ENCODE measurements at places on chromosomes 2 and 18.
A peak's percentile ranks its signal among the peaks of the same experiment; 100 is the strongest.

DNA sequence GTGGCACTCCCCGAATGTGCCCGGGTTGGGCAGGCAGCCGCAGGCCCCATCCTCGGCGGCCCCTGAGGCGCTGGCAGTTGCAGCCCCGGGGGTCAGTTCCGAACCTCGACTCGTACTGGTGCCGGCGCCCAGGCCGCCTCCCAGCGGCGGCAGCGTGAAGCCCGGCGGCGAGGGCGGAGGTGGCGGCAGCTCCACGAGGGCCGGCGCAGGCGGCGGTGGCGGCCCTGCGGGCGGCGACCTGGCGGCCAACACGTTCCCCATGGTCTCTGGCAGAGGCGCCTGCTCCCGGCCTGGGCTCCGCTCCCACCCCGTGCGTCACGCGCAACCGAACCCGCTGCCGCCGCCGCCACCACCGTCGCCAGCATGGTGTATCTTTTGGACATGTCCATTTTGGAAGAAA is 196.3 kb downstream of the CCDC74A start:
- DNase-seq, result no peak

- DNase-seq, result no peak
Measured at GRCh38 chr2:65877331-65878010, 445.1 kb upstream of the SPRED2 start.

DNA sequence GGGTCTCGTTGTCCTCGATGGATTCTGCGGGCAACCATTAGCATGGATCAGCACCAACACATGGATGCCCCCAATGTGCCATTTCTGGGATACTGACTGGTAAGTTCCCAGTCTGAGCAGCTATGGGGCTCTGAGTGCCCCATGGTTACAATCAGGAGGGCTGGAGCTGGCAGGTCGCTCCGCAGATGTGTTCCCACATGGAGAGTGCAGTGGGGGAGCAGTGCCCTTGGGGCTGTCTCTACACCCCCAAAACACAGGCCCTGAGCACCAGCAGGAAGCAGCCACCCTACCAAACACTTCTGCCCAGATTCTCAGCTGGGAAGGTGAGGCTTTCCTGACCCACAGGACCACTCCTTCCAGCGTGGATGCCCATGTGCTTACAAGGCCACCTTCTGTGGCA is 8.0 kb downstream of the NGEF start:
- no peak for DNase-seq

DNA sequence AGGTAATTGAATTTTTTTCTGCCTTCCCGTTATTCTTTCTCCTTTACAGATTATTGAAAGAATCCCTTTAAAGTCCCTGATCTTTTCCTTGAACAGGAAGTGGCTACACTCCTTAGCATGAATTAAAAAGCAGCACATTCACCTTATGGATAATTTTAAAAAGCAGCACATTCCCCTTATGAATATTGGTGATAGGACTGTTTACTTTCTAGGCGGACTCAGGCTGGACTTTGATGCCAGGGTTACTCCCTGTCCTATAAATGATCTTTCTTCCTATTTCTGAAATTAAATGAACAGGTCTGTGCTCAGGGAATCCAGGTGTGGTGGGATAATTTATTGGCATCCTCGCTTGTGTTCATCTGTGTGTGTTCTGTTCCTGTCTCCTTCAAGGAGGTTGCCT is 226.0 kb downstream of the DCDC2C start:
- DNase-seq, result no peak

DNA sequence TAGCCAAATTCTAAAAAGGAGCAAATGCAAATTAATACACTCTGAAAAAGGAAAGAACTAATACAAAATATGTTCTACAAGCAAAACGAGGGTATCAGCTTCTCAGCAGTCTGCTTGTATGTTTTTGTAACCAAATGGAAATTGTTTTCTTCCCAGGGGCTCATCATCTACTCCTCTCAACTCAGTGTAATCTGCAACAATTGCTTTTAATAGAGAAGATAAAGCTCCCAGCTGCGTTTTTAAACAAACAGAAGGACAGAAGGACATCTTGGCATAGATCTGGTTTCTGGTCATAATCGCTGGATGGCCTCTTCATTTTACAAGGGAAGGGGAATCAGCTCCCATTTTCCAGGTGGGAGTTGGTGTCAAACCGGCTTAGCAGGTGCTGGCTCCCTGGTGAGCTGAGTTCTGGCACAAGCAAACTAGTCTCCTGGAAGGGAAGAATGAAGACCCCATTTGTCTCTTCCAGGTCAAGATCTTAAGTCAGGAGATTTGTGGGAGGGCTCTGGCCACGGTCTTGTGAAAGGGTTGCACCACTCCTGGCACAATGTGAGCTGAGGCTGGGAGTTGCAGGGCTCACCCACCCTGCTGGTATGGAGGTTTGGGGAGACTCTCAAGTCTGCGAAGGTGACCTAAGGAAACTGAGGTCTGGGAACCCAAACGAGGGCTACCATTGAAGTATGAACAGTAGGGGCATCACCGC is 41.6 kb downstream of the NPPC start:
- no peak for DNase-seq

GRCh38 chr2:46966576-46966975 is 51.0 kb upstream of the MCFD2 start:
- no peak for DNase-seq

DNA sequence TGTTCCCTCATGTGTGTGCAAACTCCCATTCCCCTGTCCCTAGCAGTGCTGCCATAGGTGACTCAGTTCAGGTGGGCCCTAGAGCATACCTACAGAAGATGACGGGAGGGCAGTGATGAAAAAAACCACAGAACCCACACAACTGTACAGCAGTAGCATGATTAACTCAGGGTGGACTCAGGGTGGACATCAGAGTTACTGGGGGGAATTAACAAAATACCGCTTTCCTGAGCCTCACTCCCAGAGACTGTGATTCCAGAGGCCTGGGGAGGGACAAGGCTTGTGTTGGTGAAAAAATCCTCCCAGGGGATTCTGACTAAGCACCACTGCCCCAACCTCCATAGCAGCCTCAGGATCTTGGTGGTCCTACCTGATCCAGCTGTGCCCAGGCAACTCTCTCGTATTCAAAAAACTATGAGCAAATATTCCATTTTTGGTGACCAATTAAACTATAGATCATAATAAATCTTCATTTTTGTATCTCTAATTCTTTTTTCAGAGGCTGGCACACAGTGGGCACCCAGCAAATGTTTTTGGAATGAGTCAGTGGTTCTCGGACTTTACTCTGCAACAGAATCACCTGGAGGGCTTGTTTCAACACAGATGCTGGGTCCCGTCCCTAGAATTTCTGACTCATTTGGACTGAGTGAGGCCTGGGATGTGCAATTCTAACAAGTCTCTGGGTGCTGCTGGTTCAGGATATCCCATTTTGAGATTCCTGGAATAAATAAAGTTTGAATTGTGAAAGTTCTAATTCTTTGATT is 84.1 kb upstream of the NABP1 start:
- DNase-seq, result no peak

DNA sequence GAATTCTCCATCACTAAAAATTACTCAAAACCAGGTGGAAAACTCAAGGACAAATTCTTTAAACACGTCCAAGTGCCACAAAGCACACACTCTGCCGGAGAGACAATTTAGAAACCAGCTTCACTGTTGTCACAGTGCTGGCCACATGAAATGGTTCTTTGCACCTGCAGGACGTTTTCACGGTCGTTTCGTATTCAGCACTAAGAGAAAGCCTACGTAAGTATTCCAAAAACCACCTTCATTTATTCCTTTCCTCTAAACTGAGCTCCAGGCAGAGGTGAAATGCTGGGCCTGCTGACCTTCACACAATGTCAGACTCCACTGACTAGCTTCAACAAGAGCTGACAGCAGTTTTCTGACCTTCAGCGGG is 680 bp downstream of the ATP5F1A start:
- DNase-seq, result no peak

GRCh38 chr2:218381916-218382366 is at the start of gene SLC11A1:
SLC11A1 (plus strand) TSS chr2:218382273; CDS start chr2:218382369, 96 bp downstream.
- peak; percentile 42 for DNase-seq

GRCh38 chr2:66696886-66697285 is 262.0 kb downstream of the MEIS1 start:
- DNase-seq, result no peak

GRCh38 chr2:54387059-54387991 is 68.8 kb upstream of the SPTBN1 start:
- DNase-seq, result no peak

DNA sequence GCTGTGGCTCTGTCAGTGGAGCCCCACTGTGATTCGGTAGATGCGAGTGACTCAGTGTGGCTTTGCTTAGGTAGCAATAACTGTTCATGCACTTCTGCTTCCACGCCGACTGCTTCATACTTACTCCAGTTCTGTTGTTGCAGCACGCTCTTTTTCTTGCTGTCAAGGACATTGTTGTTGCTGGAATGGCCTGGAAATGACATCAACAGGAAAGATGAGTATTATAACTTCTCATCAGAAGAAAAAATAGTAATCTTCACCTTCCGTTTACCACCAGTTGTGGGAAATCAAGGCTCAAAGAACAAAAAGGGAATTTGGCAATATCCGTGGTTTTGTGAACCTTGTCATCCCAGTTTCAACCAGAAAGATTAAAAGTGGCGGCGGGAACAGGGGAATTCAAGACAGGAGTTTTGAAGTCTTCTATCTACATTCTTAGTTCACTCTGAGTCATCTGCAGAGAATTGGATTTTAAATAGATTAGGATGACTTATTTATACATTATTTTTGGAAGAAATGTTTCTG is 8.3 kb downstream of the TM4SF20 start:
- no peak for DNase-seq

DNA sequence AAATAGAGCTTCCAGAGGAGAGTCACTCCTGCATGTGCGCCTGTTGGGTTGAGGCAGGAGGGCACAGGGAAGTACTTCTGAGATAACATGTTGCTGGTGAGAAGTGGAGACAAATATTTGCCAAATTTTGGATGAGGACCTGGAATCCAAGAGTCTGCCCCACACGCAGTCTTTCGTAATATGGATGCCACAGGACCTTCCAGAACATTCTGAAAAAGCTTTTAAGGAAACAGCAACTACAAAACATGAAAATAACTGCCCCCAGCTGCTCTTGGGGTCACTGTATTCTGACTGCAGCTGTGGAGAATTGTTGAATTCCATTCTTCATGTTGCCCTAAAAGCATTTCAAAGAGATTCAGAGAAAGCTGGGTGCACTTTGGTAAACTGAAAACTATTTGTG is 227.5 kb downstream of the C1D start:
- no peak for DNase-seq

GRCh38 chr2:7028846-7029245 is 111.6 kb downstream of the RNF144A start:
- DNase-seq, result no peak

Measured in kidney (tissue), 22 donors.